SK-MEL-5 (cell line): ENCODE measurements at places on chromosomes 13 and 19.

GRCh38 chr19:4567584-4568071, 8.1 kb upstream of the SEMA6B start:
- peak; percentile 71 for DNase-seq

DNA sequence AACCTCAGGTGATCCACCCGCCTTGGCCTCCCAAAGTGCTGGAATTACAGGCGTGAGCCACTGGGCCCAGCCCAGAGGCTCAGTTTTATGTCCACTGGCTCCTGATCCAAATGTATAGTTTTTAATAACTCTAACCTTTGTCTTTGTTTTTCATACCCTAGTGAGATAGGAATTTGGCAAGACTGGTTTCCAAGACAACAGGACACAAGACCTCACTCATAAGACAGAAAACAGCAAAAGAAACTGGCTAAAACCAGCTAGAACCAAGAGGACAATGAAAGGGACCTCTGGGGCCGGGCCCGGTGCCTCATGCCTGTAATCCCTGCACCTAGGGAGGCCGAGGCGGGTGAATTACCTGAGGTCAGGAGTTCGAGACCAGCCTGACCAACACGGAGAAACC, 27.6 kb downstream of the CPT1C start:
- peak; percentile 16 for DNase-seq

DNA sequence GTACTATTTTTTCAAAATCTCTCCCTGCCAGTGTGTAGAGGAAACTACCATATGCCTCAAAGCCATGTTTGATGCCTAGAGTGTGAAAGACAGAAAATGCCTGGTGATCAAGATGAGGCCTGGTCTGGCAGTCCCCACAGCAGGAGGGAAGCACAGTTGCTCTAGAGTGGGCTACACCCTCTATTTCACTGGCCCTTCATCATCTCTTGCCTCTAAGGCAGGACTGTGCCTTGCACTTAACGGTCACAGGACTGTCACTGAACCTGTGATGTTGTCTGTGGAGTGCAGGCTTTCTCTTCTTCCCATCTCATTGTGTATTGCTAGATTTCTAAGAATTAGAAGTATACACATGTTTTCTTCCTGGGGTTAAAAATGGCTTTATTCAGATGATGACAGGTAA, 16.3 kb downstream of the POLR1D start:
- no peak for DNase-seq

DNA sequence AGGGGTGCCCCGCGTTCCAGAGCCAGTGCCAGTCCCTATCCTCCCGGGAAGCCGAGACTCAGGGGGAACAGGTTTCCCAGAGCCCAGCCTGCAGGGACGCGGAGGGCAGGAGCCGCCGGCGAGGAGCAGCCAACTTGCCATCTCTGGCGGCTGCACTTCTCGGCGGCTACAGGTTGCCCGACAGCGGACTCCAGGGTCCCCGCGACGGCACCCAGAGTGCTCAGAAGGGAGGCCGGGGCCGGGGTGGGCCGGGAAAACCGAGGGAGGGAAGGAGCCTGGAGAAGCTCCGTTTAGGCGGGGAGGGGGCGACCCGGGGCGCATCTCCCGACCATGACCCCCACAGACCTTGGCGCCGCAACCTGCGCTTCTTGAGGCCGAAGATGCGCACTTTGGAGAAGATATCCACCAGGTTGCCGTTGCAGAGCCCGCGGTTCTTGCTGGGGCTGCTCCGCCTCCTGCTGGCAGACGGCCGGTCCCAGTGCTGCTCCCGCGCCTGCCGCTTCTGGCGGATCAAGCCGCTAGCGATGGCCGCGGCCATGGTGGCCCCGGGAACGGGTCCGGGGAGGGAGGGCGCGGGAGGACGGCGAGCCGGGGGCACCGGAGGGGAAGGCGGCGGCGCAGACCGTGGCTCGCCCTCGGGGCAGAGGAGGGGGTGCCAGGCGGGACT, 463.8 kb downstream of the ITGBL1 start:
- DNase-seq, result peak; percentile 8
